ENCODE measurements at places on chromosomes 16 and 17. TPM values are rescaled to one million over a fixed set of nuclear protein-coding genes. Genes with fewer than 3 reads are reported as not detected.

The OR3A2 gene
- total RNA-seq, result not detected

The METTL9 gene
- 95.5 TPM for total RNA-seq

The KRT25 gene
- not detected for total RNA-seq

The TOM1L1 gene
- total RNA-seq, result 20.1 TPM

The STX8 gene
- total RNA-seq, result 26.5 TPM

The HEATR9 gene
- total RNA-seq, result not detected

The HP gene
- total RNA-seq, result not detected

The TLCD2 gene
- 0.83 TPM for total RNA-seq

The SLC22A31 gene
- 0.56 TPM for total RNA-seq
